Right ventricle myocardium inferior (tissue), 1 donor: ENCODE measurements at places on chromosomes 7 and 10.

- no peak for DNase-seq
Observed at GRCh38 chr10:129004398-129004797, 462.6 kb upstream of the MGMT start.

GRCh38 chr10:25786899-25787298 is 147.1 kb upstream of the MYO3A start:
- no peak for DNase-seq

- DNase-seq: no peak
Observed at GRCh38 chr7:45048748-45049147, 40.0 kb downstream of the NACAD start.

DNA sequence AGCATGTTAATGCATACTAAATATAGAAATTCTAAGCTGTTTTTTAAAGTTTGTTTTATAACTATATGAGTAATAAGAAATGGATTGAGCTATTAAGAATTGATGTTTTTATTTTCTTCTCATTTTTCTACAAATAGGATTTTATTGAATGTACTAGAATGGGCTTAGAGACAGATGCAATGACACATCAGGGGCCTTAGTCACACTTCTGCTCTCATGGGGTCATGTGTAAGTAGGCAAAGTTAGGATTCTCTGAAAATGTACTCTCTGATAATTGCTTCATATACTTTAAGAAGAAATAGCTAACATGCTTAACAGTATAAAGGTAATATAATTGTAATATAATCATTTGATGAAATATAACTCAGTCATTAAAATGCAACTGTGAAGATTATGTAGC is 154.6 kb downstream of the ZNF438 start:
- no peak for DNase-seq

GRCh38 chr7:25642849-25643248 is 414.6 kb upstream of the NPVF start:
- DNase-seq: no peak

- no peak for DNase-seq
Observed at GRCh38 chr7:77425101-77426051, 9.2 kb upstream of the GSAP start.

DNA sequence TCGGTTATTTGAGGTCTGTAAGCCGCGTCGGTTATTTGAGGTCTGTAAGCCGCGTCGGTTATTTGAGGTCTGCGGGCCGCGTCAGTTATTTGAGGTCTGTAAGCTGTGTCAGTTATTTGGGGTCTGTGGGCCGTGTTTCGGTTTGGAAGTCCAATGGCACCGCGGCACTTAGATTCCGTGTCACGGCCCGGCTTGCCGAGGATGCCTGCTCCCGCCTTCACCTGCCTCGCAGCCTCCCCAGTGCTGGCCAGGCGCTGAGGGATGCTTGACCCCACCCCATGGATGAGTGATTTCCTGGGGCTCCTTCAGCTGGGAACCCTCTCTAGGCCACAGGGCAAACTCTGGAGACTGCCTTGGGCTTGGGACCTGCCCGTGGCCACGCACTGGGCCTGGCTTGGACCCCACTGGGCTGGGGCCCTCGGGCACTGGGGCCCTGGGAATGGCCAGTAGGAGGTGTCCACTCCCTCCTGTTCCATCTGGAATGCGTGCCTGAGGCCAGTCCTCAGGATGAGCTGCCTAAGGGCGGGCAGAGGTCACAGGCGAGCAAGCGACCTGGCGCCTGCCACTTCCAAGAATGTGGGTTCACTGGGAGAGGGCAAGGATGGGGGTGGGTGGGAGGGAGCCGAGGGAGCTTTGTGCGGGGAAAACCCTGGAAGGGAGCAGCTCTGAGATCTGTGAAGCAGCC is 25.6 kb downstream of the ADGRA1 start:
- DNase-seq: no peak

- no peak for DNase-seq
Observed at GRCh38 chr7:72406820-72407403, 5.2 kb downstream of the CALN1 start.

GRCh38 chr10:73117976-73118743 is 7.9 kb downstream of the NUDT13 start:
- DNase-seq: no peak

DNA sequence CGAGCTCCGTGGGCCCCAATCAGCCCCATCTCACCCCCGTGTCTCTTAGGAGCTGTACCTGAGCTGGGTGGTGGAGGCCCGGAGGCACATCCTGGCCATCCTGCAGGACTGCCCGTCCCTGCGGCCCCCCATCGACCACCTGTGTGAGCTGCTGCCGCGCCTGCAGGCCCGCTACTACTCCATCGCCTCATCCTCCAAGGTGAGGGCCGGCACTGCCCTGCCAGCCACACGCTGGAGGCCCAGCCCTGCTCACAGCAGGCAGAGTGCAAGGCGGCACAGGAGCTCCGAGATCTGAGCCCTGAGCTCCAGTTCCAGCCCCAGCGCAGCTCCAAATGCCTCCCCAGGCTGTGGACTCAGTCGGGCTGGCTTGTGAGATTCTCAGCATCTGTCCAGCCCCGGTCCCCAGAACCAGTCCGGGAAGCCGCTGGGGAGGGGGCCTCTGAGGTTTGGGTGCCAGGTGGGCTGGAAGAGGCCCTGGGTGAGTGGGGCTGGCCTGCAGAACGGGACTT is 9.3 kb downstream of the TMEM120A start:
- DNase-seq: no peak

GRCh38 chr7:92768501-92769393 is 67.6 kb downstream of the CDK6 start:
- no peak for DNase-seq

- DNase-seq: peak; percentile 1
Observed at GRCh38 chr7:151025924-151026671, 1.8 kb upstream of the ATG9B start.

GRCh38 chr10:23897267-23897666 is 311.7 kb upstream of the KIAA1217 start:
- no peak for DNase-seq

DNA sequence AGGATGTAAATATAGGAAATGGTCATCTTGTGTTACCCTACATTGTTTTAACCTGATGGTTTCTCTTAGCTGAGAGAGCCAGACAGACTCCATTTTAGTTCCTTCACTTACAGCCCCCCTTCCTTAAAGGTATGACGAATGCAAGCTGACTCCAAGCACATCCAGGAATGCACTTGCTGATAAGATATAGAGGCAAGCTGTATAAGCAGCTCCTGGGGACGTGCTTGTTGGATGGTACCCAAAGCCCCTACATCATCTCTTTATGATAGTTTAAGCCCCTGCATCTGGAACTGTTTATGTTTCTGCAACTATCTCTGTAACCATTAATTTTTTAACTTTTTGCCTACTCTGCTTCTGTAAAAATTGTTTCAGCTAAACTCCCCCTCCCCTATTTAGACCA is 41.7 kb downstream of the ZNF25 start:
- DNase-seq: no peak

DNA sequence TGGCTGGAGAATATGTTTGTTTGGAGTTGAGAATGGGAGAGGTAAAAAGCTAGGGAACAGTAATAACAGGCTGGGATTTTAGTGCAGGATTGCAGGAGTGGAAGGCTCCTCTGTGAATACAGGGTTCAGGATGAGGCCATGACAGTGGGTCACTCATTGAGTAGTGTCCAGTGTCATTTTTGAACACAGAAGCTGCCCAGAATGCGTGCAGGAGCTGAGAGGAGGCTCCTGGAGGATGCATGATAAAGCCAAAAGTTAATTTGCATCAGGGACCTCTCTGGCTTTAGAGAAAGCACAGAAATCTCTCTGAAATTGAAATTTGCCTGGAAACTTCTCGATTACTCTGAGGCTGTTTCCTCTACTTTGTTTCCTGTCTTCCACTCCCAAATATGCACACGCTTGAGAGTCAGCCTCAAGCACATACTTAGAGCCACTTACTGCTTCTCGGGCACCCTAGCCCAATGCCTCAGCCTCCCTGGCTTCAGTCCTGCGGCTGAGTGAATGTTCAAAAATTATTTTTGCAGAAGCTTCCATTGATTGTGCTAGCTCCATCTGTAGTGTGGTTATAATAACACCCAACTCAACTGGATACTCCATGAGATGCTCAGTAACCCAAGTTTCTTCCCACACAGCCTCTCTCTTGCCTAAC is 1.8 kb upstream of the GALNT17 start:
- DNase-seq: no peak

- no peak for DNase-seq
Observed at GRCh38 chr7:96167424-96167823, 154.5 kb downstream of the SLC25A13 start.

DNA sequence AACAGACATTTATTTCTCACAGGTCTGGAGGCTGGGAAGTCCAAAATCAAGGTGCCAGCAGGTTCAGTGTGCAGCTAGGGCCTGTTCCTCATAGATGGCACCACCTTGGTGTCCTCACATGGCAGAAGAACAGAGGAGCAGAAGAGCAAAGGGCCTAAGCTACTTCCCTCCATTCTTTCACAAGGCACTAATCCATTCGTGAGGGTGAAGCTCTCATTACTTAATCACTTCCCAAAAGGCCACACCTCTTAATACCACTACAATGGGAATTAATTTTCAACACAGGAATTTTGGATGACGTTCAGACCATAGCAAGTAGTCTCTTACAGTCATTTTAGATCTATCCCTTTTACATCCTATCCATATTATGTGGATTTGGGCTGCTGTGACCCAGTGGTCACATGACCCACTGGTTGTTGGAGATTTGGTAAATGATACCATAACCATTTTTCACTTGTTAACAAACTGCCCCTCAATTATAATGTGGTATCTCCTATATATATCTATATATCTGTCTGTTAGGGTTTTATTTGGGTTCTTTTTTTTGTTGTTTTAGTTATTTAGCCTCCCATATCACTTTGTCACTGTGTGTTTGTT is 63.4 kb downstream of the BBS9 start:
- DNase-seq: no peak

DNA sequence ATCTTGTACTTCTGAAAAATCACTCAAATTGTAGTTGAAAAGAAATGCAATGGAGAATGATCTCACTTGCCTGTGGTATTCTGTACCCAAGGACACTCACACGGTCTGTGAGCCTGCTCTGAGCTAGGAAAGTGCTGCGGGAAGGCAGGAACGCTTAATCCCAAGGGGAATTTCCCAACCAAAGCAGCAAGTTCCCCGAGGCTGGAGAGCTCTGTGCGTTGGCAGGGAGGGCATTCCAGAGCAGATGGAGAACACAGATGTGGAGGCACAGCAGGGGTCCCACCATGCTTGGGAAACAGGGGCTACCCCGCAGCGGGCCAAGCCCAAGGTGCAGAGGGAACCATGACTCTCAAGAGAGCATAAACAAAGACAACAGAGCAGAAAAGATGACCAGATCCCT is 13.6 kb downstream of the SVIL start:
- no peak for DNase-seq

DNA sequence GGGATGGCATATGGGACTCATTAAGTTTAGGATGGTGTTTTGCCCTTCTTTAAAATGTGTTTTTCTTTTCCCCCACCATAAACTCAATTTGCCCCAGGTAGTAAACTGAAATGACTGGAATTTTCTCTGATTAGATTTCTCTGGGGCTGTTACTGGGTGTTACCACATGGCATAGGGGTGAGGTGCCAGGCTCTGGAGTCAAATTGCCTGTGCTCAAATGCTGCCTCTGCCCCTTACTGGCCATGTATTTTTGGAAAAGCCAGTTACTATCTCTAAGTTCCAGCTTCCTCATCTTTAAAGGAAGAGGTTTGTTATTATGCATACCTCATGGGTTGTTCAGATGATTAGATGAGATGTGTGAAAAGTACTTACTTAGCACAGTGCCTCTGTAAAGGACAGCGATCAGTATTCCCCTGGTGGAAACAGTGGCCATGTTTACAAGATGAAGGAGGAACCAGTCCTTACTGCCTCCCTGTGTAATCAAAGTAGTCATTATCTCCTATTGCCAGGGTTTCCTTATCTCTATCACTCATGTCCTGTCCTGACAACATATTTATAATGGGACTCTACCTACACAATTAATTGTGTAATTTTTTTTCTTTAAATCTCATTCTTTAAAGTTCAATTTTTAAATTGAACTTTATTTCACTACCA is 352.0 kb downstream of the KCNMA1 start:
- DNase-seq: no peak

DNA sequence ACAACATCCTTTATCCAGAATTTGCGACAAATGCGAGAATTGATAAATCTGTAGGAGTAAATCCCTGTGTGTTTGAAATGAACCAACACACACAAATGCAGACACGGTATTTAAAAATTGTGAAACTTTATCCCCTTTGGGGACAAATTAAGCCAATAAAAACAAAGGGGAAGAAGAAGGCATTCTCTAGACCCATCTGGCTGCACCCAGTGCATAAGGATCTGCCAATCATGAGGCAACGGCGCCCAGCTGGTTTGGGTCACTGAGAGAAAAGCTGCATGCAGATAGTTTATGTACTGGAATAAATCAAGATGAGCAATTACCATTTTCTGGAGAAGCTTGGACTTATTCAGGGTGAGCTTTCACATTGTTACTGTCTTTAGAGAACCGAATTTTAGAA is 45.7 kb downstream of the VAX1 start:
- DNase-seq: no peak

DNA sequence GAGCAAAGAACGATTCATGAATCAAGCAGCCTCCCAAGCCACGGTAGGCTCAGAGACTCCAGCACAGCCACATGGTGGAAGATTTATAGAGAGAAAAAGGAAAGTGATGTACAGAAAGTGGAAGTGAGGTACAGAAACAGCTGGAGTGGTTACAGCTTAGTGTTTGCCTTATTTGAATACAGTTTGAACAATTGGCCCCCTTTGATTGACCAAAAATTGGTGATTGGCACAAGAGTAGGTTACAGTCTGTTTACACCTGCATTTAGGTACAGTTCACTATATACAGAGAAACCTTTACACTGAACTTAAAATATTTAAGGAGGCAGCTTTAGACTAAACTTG is 136.4 kb upstream of the ASAH2 start:
- no peak for DNase-seq

DNA sequence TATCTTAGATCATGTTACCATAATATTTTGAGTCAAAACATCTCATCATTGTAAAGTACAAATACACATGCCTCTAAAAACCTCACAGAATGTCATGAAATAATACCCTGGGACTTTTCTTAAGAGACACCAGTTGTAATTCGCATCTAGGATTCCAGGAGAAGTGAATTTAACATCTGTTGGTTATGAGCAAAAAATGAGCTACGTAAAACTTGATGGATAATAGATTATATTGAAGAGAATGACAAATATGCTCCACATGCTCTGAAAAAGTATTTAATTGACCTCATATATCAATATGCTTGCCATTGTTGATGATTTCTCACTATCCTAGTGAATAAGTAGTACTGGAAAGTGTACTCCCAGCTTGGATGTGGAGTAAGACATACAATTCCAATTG is 227.0 kb downstream of the BBS9 start:
- no peak for DNase-seq

DNA sequence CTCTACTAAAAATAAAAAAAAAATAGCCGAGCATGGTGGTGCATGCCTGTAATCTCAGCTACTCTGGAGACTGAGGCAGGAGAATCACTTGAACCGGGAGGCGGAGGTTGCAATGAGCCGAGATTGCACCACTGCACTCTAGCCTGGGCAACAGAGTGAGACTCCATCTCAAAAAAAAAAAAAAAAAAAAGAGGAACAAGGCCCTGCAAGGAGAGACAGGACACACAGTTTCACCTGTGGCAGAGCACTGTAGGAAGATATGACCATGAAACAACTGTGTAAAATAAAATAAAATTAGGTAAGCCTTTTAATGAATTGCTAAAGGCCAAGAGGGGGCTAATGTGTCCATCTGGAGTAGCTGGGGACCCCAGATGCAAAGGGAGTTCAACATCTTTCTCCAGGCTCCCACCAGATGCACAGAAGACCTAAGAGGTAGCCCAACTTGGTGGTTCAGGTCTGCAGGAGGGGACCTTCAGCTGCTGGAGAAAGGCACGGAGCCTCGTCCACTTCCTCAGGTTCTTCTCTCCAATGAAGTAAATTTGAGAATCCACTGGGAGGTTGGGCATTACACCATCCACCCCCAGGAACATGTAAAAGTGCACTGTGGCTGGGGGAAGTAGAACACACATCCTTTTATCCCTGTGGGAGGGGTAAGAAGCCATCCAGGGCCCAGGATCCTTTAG is 12.7 kb downstream of the PPIF start:
- no peak for DNase-seq
